GM12892 (cell line): ENCODE measurements at places on chromosomes 11 and 22.

DNA sequence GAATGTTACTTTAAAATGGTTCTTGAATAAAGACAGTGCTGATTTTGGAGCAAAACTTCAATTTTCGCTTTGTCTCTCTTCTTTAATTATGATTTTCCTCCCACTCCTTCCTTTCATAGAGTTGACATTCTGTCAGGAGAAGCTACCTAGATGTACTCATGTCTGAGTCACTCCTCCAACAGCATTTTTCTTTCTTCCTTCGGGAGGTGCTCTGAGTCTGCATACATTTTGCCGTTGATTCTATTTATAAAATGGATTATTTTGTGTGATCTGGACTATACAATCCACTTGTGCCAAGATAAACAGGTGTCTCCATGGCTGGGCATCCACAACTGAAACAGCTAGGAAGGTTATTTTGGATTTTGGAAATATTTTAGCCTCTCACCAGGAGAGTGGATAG is 588.3 kb upstream of the ANO5 start:
- DNase-seq: no peak

DNA sequence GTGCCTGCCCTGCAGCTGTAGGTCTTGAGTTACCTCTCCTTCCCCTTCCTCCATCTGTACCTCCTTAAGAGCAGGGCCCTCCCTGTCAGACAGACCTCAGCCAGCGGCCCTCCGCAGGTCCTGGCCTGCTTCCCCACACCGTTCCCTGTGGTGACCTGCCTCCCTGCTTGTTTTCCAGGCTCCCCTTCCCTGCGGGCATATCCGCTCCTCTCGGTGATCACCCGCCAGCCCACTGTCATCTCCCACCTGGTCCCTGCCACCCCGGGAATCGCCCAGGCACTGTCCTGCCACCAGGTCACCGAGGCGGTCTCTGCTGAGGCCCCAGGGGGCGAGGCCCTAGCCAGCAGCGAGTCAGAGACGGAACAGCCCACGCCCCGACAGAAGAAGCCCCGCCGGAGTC is 60.9 kb downstream of the BARX2 start:
- DNase-seq: no peak

DNA sequence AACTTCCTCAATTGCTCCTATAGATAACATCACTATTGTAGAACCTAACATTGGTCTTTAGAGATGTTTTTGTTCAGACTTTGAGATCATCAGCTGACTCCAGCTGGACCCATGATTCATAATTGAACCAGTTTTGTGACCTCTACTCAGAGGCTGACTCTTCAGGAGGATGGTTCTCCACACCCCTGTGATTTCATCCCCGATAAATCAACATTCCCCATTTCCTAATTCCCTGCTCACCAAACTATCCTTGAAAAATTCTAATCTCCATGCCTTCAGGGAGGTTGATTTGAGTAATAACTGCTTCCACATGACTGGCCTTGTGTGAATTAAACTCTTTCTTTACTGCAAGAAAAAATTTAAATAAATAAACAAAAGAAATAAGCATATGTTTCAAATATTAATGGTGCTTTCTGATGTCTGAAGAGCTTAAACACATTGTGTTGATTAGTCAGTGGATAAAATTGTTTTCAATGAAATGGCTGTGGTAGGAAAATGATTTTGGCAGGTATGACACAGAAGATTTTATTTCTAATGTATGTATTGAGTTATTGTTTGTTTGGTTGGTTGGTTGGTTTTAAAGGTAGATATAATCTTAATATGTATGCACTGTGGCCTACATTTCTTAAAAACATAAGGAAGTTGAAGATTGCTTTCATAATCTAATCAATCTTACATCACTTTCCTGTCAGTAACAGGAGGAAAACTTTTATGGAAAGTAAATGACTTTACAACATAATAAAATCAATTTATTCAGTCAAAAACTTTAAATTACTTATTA is 427.9 kb upstream of the CCDC179 start:
- no peak for DNase-seq

- no peak for DNase-seq
Observed at GRCh38 chr11:129766898-129767604, 48.6 kb upstream of the TMEM45B start.

GRCh38 chr22:36928786-36929535 is 15.5 kb downstream of the CSF2RB start:
- no peak for DNase-seq

DNA sequence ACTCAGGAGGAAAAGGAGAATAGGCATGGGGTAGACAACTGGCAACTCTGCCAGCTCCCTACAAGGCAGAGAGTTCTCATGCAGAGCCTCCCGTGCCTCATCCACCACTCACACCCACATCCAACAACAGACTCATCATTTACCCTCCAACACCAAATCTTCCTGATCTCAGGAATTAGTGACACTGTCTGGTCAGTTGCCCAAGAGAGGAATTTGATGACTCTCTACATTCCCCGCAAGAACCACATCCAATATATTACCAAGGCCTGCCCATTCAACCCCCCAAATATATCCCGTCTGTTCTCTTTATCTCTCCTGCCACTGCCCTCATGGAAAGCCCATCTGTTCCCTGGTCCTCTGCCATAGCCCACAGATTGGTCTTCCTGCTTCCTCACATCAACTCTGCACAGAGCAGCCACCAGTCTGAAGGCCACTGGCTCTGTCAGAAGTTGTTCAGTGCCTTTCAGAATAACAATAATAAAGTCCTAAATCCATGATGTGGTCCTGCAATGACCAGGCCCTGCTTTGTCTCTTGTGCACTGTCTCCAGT is 57.5 kb upstream of the CD82 start:
- no peak for DNase-seq

DNA sequence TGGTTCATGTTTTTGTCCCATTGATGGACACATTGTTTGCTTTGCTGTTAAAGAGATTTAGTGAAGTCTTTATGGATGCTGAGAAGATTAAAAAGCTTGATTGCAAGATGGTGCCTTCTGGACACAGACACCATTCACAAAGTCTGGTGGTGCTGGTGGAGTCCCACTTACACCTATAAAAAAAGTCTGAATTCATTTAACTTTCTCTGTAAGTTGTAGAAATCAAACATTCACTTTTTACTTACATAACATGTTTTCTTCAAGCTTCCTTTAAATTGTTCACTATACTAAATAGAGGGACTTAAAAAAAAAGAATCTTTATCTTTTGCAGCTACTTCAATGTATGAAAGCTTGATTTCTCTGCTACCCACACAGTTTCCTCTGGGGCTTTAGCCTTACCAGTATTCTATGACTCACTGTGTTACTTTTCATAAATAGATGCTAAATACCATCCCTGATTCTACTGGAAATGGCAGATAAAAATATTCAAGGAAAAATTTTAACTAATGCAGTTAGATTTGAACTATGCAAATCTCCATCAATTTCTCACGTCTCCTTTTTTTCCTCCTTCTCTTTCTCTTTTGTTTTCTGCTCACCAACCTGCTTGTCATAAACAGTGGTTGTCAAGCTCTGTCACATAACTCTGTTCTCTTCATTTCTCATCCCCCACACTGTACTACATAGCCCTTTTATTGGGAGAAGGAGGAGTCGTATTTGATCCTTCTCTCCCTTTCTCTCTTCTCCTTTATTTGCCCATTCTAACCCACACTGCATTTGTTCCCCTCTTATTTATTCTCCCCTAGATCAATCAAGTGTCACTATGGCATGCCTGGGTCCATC is 89.7 kb downstream of the FAM76B start:
- DNase-seq: no peak

DNA sequence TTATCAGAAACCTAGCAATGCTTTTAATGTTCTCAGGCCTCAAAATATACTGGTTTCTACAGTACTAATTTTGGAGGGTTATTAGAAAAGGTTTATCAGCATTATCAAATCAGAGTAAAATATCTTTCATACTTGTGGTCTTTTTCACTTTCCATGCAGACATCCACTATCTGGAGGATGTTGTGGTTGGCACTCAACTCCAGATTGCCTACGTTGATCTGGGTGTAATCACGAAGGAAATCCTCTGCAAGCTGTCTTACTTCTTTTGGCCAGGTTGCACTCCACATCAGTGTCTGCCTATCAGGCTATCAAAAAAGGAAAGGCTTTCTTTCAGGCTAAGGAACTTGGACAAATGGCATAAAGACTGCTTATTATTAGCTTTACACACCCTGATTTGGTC is 11.6 kb downstream of the DDX17 start:
- DNase-seq: no peak

DNA sequence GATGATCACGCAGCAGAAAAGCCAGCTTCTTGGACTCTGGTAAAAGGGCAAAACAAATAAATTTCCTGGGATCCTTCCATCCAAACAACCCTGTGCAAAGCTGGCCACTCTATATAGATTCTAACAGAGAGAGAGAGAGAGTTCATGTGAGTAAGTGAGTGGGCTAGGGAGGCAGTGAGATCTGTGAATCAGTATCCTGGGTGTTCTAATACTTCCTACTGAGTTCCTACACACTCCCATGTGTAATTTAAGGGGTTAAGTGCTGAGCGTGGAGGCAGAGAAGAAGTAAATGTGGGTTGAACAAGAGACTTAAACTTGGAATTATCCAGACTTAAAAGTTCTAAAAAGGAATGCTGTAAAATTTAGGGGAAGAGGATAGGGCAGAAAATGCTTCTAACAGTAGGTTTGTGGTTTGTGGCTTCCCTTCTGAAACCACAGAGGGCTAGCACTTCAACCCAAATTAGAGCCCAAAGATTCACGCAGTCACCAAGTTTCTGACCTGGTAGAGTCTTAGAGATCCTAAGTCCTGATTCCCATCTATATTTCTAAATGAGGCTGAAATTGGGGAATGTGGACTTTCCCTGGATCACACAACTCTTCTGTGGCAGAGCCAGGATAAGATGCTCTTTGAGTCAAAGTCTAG is 413.9 kb downstream of the TENM4 start:
- no peak for DNase-seq

GRCh38 chr11:113317339-113317738 is 3.0 kb downstream of the TTC12 start:
- DNase-seq: no peak

DNA sequence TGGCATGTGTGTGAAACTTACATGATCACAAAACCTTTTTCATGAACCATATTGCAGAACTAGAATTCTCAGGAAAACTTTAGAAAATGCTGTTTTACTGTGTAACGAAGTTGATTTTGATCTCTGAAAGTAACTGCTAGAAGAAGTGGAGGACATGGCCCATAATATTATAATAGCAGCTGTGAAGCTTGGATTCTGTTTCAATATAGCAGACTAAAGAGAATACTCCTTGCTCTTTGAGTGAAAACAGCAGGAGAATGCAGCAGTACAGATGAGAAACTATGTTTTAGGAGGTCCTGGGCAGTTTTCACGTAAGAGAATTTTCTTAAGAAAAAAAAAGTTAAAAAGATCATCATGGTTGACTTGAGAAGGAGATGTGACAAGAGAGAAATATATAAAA is 76.7 kb upstream of the POU2AF2 start:
- DNase-seq: no peak

DNA sequence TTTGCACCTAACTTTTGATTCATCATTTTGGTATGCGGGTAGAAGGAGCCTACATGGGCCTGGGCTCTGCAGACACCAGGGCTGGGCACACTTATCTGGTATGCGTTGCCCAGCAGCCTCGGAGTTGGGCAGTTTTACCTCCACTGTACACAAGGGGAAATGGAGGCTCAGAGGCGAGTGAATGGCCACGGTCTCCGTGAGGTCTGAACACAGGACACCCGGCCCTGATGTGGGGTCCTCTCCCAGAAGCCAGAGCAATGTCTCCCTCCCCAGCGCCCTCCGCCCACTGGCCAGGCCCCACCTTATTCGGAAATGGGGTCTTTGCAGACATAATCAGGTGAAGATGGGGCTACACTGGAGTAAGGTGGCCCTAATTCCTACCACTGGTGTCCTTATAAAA is 43.7 kb downstream of the OSBPL5 start:
- no peak for DNase-seq

GRCh38 chr11:100612766-100613165 is 74.3 kb upstream of the ARHGAP42 start:
- DNase-seq: no peak

DNA sequence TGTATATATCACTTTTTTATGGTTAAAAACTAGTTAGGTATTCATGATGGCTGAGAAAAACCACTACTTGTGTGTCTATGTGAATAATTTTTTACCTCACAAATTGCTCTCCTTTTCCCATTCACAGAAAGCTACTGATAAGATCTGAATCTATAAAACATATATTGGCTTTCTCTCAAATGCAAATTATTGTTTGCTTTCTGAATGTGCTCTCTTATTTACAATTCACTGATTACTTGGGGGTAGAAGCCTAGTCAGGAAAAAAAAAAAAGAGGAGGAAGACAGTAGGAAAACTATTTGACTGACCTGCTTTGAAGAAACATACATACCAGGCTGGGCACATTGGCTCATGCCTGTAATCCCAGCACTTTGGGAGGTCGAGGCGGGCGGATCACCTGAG is 20.5 kb downstream of the PGM2L1 start:
- DNase-seq: no peak

GRCh38 chr11:65373839-65374580 is 8.4 kb downstream of the SLC25A45 start:
- no peak for DNase-seq

DNA sequence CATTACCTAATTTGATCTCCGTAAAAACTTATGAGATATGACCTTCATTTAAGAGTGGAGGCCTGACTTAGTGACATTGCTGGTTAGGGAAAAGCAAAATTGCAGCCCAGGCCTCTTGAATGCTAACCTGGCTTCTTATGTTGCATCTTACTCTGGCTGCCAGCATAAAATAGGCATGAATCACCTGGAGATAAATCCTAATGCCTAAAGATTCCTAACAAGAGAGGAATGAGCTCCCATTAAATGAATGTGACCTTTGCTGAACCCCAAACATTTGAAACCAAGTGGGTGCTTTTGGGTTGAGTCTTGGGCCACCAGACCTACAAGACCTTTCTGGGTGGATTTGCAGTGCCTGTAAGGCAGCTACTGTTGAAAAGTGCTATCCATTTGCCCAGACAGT is 1145.6 kb upstream of the TENM4 start:
- DNase-seq: no peak

DNA sequence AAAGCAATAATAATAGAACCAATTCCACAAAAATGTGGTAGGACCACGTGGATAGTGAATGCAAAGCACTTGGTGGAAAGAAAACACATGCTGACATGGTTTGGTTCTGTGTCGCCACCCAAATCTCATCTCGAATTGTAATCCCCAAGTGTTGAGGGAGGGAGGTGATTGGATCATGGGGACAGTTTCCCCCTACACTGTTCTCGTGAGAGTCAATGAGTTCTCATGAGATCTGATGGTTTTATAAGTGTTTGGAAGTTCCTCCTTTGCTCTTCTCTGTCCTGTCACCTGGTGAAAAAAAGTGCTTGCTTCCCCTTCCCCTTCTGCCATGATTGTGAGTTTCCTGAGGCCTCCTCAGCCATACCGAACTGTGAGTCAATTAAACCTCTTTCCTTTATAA is 421.9 kb upstream of the CADM1 start:
- no peak for DNase-seq
